ENCODE measurements at places on chromosomes 7 and 10.

GRCh38 chr10:70324339-70324861 is 40.6 kb upstream of the NPFFR1 start:
- no peak for DNase-seq

GRCh38 chr7:155621418-155621980 is 23.0 kb upstream of the RBM33 start:
- no peak for DNase-seq

- no peak for DNase-seq
Observed at GRCh38 chr7:148397551-148397950, 193.0 kb upstream of the C7orf33 start.

GRCh38 chr7:155884225-155885166 is 72.2 kb upstream of the SHH start:
- no peak for DNase-seq

GRCh38 chr10:123323884-123324283 is 169.7 kb downstream of the BUB3 start:
- DNase-seq: no peak

GRCh38 chr10:37937864-37938263 is 38.6 kb downstream of the ZNF25 start:
- no peak for DNase-seq

DNA sequence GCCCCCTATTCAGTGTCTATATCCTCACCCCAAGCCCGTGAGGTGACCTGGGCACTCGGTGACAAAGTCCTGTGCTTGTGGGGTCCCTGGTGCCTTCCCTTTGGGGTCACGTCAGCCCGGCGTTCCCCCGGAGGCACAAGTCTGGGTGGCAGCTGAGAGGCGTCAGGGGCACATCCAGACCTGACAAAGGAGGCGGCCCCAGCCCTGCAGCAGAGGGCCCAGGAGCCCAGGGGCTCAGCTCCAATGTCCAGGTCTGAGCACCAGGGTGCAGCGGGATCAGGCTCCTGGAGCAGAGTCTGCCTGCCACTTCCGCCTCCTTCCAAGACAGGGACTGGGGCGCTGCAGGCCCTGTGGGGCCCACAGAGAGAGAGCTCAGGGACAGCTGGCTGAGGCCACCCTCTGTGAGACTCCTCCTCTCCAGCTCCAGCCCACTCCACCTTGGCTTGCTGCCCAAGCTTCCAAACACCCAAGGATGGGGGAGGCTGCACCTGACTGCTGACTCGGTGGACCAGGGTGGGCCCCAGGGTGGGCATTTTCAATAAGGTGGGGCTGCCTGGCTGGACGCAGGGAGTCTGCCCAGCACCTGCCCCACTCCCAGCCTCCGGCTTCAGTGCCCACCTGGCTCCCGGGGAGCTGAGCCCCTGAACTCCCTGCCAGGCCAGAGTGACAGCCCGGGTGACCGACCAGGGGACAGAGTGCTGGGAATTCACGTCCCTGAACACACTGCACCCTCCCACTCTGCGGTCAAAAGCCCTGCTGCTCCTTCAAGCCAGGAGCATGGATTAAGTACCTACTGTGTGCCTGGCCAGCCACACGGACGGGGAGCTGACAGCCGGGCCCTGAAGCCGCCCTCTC is 1.0 kb upstream of the KNDC1 start:
- no peak for DNase-seq

GRCh38 chr7:36304099-36304425 is 85.6 kb upstream of the ANLN start:
- no peak for DNase-seq

DNA sequence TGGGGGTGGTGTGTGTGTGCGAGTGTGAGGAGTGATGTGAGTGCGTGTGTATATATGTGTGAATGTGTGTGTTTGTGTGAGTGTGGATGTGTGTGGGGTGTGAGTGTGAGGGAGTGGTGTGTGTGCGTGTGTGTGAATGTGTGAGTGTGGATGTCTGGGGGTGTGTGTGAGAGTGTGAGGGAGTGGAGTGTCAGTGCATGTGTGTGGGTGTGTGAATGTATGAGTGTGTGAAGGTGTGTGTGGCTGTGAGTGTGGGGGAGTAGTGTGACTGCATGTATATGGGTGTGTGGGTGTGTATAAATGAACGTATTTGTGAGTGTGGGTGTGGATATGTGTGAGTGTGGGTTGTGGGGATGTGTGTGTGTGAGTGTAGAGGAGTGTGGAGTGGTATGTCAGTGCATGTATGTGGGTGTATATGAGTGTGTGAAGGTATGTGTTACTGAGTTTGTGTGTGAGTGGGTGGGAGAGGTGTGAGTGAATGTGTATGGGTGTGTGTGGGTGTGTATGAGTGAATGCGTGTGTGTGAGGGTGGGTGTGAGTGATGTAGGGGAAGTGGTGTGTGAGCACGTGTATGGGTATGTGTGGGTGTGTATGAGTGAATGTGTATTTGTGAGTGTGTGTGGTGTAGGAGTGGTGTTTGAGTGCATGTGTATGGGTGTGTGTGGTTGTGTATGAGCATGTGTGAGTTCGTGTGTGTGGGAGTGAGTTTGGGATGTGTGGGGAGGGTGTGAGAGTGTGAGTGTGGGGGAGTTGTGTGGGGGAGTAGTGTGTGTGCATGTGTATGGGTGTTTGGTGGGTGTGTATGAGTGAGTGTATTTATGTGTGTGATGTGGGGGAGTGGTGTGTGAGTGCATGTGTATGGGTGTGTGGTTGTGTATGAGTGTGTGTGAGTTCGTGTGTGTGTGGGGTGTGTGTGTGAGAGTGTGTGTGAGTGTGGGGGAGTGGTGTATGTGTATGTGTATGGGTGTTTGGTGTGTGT is 28.5 kb upstream of the NUB1 start:
- DNase-seq: no peak

DNA sequence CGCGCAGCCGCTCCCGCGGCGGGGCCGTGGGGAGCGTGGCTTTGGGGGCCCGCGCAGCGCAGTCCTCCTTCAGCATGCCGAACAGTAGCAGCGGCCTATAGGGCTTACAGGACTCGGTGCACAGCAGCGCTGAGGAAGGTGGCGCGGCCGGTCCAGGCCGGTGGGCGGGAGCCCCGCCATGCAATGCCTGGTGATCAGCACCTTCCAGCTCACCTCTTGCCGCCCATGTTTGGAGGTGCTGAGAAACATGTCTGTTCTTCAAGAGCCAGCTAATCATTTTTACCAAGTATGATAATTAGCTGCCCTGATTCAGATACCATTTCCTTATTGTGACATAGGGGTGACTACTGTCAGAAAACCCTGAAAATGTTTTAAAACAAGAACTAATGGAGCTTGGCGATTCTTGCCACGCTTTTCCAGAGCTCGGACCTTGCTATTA is 33.5 kb upstream of the SFTPD start:
- no peak for DNase-seq

GRCh38 chr10:112141292-112141691 is 42.3 kb downstream of the GPAM start:
- no peak for DNase-seq

GRCh38 chr7:127194571-127194970 is 58.2 kb downstream of the GRM8 start:
- no peak for DNase-seq

GRCh38 chr7:80498481-80499349 is 13.1 kb downstream of the GNAT3 start:
- no peak for DNase-seq

DNA sequence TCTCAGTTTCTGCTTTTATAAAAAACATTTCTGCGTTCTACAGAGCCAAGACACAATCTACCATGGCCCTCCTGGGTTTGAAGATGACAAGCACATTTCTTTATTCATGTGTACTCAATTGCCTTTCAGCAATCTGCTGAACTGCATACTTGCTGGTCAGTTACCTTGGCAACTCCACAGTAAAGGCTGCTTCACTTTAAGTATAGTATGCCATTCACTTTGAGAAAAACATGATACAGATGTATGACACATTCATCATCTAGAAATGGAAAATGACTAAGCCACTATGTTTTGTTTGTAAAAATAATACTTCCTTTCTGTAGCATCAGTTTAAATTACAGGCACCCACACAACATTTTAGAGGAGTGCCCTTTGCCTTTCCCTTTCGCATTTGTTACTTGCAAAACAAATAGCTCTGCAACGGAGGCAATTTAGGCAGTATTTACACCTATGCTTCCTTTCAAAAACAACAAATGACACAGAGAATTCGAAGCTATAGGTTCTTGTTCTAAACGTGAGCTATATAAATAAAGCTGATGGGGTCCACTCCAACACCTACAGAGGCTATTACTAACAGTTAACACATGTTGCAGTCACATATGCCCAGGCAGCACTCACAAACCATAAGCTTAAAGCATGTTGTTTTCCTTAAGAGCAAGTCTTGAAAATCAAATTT is 23.5 kb downstream of the SGCE start:
- peak; percentile 3 for DNase-seq

GRCh38 chr10:71230656-71231025 is 18.3 kb downstream of the UNC5B start:
- DNase-seq: no peak

- peak; percentile 36 for DNase-seq
Observed at GRCh38 chr7:116953906-116954838, 871 bp downstream of the ST7 start.

- DNase-seq: no peak
Observed at GRCh38 chr7:40009301-40009700, 59.2 kb downstream of the CDK13 start.

GRCh38 chr10:76114581-76115001 is 683.2 kb downstream of the LRMDA start:
- DNase-seq: no peak

DNA sequence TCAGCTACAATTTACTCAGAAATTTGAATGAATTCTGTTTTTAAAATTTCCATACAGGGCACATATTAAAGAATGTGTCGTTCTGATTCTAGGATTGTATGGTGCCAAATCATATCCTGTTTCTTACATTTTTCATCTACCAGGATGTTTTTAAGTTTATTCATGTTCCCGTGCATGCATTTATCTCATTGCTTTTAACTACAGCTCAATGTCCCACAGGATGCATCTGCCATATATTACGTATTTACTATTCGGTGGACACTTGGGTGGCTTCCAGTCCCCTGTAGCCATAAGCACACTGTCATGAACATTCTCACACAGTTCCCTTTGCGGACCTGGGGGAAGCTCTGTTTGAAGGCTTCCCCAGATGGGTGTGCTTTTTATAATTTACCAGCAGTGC is 122.3 kb downstream of the CCDC71L start:
- no peak for DNase-seq

DNA sequence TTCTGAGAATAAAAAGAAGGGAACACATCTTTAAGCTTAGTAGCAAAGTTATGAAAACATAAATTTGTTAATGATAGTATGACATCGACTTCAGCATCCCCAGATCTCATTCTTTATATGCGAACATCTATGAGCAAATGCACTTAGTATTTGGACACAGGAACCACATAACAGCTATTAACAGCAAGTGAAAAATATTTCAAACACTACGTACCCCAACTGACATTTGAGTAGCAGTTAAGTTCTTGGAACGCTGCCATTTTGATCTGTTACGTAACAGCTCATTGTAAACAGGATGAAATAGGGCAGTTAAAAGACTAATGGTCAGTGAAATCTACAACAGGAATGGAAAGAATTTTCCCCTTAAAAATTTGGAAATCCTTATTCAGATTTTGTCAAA is 428.9 kb downstream of the TNS3 start:
- DNase-seq: no peak

- DNase-seq: no peak
Observed at GRCh38 chr10:119455609-119456434, 86.7 kb downstream of the RGS10 start.

GRCh38 chr7:83413831-83414230 is 235.1 kb downstream of the SEMA3E start:
- peak; percentile 16 for DNase-seq

DNA sequence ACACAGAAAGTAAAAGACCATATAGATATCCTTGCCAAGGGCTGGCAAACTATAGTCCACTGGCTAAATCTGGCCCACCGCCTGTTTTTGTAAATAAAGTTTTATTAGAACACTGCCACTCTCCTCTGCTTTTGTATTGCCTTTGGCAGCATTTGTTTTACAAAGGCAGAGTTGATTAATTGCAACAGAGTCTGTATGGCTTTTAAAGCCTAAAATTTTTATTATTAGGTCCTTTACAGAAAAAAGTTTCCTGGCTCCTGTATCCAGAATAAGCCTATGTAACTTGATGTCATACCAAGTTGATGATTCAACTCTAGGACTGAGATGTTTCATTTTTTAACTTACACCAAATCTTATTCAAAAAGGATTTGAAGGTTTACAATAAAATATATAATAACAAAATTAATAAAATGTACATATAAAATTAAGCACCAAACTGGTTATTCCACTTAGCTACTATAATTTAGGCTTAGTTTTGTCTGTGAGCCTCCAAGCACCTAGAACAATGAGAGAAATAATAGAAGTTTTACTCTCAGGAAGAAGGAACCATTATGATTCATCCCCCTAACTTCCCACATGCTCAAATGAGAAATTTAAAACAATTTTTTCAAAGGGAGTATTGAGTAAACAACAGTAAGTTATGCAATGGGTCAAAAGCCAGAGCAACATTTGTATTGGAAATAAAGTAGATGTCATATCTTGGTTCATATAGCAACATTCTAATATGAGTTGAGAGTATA is 31.9 kb downstream of the CPED1 start:
- DNase-seq: no peak

DNA sequence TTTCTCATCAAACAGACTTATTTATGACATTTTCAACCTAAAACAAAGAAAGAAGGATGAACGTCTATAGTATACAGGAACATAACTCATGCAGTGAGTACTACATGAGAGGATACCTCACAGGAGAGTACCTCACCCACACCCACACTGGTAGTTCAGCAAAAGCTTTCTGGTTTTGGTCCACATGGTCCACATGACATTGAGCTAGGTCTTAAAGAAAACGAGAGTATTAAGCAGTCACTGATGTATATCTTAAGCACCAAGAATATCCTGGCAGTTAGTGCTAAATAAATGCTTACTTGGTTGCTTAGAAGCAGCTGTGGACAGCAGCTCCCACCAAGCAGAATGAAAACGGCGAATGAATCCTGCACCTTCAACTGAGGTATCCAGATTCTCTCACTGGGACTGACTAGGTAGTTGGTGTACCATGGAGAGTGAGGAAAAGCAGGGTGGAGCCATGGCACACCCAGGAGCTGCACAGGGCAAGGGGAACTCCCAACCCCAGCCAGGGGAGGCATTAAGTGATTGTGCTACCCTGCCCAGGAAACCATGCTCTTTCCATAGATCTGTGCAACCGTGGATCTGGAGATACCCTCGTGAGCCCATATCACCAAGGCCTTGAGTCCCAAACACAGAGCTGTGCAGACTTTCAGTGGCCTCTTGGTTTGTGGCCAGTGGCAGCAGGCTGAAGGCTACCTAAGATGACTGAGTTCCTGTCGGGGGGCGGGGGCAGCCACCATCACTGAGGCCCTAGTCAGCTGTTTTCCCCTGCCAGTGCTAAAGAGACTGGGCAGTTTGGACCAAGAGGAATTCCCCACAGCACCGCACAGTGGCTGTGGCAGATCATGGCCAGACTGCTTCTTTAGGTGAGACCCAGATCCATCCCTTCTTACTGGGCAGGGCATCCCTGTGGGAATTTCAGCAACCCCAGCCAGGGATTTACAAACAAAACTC is 143.4 kb downstream of the SGMS1 start:
- no peak for DNase-seq

DNA sequence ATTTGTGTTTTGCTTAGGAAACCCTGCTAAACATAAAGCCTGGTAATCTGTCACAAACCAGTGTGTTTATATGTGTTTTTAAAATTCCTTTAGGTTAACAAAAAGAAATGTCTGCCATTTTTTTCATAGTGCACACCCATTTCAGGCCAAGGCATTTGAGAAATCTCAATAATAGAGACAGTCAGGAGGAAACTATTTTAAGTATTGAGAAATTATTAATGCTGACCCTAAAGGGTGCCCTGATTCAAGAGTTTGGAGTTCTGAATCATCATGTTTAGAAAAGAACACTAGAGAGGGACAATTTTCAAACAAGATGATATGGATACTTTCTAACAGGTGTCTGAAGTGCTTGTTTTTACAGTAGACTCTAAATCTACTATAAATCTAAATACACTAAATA is 28.7 kb downstream of the MALRD1 start:
- DNase-seq: no peak
